HT1080 (cell line): ENCODE measurements at places on chromosomes 7 and 10.
A peak's percentile ranks its signal among the peaks of the same experiment; 100 is the strongest.

GRCh38 chr7:50207686-50208255, 96.7 kb upstream of the IKZF1 start:
- no peak for DNase-seq

DNA sequence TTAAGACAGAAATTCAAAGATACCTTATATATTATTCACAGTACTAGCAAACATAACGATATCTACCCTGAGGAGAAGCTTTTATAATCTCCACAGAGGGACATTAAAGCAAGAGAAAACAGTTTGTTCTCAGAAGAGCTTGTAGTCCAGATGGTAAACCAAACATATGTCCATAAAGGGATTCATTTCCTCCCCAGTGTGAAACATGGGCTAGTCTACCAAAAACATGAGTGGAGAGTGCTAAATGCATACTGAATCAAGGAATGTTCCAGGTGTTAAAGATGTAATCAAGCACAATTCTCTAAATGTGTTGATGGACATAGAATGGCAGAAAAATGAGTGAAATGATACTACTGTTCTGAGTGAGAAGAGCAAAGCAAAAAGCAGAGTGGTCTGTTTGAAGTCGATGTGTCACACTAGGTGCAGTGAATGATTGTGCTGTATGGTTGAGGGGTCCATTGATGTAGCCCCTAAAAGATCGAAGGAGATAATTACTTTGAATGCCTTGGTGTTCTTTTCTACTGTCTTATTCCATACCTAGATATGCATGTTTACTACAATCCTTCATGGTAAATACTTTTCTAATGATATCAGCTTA, 25.3 kb downstream of the BCAP29 start:
- DNase-seq: no peak

- DNase-seq: no peak
These were observed 1.3 kb downstream of the LCOR start for GRCh38 chr10:96833220-96834001.

DNA sequence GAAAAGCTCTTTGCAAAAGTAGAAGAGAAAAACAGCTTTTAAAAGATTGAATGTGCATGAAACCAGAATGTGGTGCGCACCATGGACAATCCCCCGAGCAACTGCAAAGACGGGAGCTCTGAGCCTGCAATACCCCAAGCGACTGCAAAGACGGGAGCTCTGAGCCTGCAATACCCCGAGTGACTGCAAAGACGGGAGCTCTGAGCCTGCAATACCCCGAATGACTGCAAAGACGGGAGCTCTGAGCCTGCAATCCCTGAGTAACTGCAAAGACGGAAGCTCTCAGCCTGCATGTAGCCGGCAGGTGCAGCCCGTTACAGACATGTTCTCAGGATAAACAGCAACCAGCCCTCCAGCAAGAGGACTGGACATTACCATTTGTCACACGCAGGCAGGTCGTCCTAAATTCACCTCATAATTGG, 6.2 kb downstream of the ZNF775 start:
- no peak for DNase-seq

- peak; percentile 44 for DNase-seq
These were observed 29.7 kb downstream of the TRIM8 start for GRCh38 chr10:102673819-102674511.

DNA sequence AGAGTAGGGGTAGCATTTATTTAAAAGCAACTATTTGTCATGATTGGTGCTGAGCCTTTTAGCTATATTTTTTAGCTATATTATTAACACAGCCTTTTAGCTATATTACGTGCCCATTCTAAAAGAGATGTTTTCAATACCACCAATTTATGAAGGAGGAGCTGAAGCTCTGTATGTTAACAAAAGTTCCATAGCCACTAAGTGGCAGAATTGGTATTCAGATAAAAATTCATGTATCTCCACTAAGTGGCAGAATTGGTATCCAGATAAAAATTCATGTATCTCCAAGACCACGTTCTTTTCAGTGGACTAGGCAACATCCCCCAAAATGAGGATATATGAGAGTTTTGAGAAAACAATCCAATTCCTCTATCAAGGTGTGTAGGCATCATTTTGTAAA, 268.6 kb downstream of the HGF start:
- peak; percentile 32 for DNase-seq

DNA sequence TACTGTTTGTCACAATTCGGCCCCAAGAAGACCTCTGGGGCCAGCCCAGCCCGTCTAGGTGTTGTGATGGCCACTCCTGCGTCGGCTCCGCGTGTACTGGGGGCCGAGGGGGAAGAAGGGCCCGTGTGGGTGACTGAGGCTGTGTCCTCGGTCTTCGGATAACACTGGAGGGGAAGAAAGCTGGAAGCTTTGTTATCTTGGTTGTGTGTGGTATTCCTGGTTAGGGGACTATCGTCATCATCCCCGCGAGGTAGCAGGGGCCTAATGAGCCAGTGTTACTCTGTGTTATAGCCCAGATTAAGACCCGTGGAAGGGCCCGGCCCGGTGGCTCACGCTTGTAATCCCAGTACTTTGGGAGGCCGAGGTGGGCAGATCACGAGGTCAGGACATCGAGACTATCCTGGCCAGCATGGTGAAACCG, 854 bp downstream of the MTG1 start:
- DNase-seq: no peak

DNA sequence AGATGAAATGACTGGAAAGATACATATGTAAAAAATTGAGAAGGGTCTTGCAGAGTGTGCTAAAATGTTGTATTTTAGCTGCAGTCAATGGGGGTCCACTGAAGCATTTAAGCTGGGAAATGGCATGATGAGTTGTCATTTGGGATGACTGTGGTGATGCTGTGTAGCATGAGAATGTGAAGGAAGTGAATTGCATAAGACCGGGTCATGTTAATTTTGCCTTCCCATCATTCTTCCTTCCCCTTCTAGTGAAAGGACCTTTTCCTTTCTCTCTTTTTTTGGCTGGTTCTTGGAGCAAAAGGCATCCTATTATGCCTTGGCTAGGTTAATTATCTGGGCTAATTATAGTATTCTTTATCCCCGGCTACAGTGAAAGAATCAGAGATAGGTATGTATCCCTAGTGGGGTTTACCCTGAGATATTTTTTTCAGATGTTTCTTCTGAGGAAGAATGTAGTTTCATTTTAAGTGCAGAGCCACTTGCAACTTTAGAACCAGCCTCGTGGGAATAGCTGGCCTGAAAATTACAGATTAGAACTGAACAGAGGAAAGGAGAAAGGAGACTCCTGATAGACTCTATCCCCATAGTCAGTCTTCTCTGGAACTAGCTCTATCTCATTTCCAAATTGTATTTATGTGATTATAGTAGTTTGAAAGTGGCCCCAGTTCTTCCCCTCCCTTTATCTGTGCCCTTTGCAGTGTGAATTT, 93.6 kb downstream of the HGF start:
- DNase-seq: peak; percentile 17

DNA sequence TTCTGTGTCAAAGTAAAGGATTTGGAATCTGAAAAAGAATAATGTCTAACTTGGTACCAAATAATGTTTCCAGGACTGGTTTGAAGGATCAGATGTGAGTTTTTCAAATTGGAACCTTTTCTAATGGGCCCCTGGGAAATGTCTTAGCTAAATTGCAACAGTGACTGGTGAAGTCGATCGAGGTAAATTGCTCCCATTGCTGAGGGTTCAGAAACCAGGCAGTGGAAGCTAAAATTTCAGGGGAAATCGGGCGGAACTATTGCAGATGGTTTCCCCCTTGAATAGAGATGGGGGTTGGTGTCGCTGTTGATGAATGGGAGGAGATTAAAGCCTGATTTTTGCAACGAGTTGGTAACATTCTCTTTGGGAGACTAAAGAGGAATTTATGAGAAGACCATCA, 112.7 kb downstream of the SND1 start:
- no peak for DNase-seq

DNA sequence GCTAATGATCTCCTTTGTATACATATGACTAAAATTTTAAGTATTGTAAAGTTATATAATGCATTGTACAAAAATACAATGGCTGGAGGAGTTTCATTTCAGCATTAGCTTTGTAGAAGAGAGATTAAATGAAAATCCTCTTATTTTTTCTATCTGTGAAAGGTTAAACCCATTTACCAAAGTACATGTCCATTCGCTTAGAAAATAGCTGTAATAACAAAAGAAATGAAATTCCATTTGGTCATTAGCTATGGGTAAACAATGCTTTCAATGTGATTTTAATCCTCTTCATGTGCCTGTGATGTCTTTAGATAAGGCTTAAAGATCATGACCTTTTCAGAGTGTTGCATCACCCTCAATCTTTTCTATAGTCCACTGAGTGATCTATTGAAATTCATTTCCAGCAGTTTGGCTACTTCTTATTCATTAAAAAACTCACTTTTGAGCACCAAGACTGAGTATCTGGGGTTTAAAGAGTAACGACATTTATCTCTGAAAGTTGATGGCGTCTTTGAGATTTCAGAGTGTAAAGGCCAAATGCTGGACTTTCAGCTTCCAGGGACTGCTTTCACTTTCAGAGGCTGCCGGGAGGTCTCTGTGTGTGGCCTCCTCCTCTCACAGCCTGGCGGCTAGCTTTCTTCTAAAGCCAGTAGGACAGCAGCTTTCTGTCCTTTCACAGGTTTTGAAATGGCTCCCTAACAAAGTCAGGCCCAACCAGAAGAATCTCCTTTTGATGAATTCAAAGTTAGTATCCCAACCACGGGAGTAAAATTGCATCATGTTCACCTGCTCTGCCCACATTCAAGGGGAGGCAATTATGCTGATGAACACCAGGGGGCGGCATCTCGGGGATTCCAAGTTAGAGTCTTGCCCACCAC, 701.4 kb upstream of the COBL start:
- DNase-seq: peak; percentile 52

DNA sequence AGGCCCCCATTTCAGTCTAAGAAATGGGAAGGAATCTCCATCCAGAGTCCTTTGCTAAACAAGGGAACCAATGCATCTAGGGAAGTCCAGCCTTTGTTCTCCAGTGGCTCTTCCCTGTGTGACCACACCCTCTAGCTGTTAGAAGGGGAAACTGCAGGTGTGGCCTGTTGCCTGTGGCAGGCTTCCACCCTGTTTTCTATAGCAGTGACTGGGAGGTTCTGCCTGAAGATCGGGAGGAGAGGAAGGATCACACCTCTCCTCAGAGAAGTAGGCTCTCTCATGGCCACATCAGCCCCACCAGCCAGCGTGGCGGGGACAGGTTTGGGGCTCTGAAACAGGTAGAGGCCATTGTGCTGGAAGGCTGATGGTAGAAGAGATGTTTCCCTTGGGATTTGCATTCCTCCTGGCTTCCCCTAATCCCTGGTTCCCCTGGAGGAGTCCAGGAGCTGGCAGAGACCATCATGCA, 47.7 kb upstream of the TRIM8 start:
- DNase-seq: peak; percentile 70

- no peak for DNase-seq
These were observed 1.8 kb downstream of the GPC2 start for GRCh38 chr7:100175296-100175935.

DNA sequence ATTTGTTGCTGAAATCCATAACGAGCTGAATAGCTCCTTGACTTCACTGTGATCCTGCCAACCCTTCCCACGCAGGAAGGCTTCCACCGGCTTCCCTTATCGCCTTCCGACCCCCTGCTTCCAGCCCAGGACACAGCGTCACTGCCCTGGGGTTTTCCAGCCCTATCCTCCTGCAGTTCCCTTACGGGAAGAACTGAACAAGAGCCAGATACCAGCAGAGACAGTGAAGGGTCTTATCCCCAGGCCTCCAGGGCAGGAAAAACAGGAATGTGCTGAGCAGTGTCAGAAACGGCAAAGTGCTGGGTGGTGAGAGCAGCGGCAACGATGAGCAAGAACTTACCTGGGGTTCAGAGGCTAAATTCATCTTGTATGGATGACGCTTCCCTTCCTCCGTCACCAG, 22.4 kb downstream of the PDLIM1 start:
- no peak for DNase-seq

DNA sequence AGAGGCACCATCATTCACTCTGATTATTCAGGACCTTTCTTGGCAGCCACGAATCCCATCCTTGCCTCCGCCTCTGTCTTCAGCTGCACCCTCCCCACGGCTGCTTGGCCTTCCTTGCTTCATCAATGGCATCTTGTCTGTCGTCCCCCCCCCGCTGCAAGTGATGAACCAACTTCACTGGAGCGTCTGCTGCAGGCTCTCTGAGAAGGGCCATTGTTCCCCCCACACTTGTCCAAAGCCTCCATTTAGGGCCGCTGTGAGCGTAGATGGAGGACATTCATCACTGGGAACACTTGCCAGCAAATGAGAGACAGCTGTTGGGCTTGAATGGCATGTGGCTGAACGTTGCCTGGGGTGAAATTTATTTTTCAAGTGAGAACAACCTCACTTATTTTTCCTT, 20.1 kb downstream of the AFAP1L2 start:
- no peak for DNase-seq

DNA sequence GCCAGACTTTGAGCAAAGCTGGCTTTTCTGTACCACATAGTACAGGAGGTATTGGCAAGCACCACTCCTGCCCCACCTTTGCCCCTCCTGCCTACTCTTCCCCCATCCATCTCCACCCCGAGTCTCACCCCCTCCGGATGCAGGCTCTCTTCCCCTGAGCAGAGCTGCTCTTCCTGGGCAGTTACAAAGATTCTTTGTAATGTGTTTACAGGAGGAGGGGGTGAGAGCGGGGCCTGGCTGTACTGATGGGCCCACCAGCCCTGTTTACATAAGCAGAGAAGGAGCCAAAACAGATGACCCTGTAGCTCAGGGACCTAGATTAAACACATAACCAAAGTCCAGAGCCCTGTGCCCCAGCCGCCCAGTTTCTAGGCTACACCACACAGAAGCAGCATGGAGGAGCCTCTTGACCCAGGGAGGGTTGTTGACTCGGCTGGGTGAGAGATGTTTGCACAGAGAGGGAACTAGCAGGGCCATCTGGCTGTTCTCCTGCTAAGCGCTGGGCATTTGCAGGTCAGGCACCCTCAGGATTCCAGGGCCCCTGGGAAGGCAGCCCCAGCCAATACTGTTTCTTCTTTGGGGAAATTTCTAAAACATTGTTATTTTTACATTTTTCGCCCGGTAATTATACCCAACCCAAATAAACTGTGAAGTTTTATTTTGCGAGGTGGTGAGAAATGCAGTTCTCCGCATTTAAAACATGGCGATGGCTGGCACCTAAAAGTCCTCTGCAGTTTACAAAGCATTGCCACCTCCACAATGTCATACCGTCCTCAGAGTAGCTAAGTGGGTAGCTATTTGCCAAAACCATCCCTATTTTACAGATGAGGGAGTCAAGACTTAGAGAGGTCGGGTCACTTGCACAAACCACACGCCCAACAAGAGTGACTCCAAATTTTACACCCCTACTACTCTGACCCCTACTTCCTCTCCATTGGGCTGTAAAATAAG, 11.4 kb upstream of the ZKSCAN1 start:
- no peak for DNase-seq

- no peak for DNase-seq
These were observed 102.3 kb downstream of the MKX start for GRCh38 chr10:27643301-27643700.

DNA sequence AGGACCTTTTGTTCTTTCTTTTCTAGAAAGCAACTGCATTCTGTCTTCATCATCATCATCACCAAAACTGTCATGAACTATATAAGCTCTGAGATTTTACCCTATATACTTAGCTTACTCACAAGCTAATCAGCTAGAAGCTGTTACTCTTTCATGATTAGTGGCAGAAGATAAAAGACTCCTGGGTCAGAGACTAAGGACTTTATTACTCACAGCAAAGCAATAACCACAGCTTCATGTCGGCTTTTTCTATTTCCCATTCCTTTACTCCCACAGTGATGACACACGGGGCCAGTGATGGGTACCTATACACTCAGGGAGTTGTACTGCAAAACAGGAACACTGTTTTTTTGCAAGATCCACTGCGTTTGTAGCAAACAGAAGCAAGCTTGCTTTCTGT, 8.4 kb upstream of the C10orf88 start:
- DNase-seq: no peak
